Breast epithelium (tissue), 4 donors: ENCODE measurements at places on chromosomes 6 and 20. TPM values are rescaled to one million over a fixed set of nuclear protein-coding genes. Genes with fewer than 3 reads are reported as not detected.
A peak's percentile ranks its signal among the peaks of the same experiment; 100 is the strongest.

DNA sequence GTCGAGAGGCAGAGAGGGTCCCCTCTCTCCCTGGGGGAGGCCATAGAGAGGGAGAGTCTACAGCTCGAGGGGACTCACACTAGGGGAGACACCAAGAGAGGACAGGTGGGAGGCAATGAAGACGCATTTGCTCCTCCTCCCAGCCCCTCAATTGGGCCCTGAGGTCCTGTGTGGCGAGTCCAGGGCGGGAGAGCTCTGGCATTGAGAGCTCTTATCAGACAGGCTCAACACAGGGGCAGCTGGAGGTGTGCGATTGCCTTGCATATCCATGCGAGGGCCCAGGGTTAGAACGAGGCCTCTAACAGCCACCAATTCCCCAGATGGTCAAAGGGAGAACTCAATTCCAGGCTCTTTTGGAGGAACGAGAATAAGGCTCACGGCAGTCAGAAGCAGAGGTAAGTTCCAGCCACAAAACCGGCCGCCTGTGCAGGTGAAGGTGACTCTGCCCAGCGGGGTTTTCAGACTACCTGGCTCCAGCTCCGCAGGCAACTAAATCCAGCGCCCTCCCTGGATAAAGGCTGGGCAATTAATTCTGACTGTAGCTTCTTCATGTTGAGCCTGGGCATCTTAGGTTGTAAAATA is 94.0 kb upstream of the MPC1 start:
- peak; percentile 33 for DNase-seq

DNA sequence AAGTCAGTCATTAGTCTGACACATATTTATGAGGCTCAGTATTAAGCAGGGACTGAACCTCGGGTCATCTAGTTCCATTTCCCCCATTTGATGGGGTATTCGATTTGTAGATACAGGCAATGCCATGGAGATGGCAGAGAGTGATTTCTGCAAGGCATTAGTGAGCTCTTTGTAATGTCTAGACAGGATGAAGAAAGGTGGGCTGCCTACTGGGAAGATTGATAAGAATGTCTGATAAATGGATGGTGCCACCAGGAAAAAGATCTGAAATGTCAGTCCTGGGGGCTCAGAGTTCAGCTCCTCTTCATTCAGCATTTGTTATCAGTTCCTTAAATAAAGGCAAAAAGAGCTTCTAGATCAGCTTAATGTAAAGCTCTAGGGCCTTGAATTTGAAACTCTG is 51.4 kb downstream of the HS3ST5 start:
- no peak for DNase-seq

DNA sequence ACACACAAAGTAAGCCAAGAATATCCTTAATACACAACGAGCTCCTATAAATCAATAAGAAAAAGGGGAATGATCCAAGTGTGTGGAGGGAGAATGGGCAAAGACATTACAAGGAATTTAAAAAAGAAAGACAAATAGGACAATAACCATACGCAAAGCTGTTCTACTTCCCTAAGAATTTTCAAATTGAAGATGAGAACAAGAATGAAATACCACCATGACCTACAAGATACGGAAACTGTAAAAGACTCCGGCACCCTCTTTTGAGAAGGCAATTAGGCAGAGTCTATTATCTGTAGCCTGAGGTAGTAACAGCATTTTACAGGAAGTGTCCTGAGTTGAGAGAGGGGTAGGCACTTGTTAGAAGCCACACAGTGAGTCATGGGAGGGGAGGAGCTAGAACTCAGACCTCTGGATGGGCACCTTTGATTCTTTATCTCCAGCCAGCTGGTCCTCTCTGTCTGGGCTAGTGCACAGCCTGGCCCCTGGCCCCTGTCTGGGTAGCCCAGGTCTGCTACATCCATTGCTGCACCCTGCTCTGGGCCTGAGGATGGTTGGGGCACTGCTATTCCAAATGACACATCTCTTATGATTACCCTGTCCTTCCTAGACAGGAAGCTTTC is 15.3 kb downstream of the RSPO4 start:
- no peak for DNase-seq

GRCh38 chr6:168089186-168090063 is 10.4 kb upstream of the FRMD1 start:
- DNase-seq, result no peak

- DNase-seq, result no peak
Observed at GRCh38 chr6:20402092-20402341, 338 bp downstream of the E2F3 start.

GRCh38 chr20:32344835-32345506 is 13.2 kb upstream of the ASXL1 start:
- DNase-seq, result no peak

GRCh38 chr6:99143108-99143861 is 195.5 kb upstream of the FBXL4 start:
- DNase-seq, result no peak

- DNase-seq, result no peak
Observed at GRCh38 chr6:40807484-40807883, 220.3 kb upstream of the LRFN2 start.

DNA sequence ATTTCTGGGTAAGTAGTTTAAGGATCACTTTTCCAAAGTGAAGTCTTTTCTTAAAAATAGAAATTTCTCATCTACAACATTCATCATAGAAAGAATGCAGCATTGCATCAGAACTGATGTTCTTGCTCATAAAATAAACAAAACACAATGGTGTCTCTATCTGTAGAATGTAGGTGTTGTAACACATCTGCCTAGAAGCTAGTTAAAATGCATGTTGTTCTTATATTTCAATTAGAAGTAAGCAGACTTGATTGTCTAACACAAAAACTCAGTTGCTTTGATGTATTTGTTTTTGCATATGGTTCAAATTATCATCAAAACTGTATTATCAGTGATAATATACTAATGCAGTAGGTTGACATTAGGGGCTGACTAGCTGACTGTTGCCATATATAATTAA is 654.7 kb upstream of the FLRT3 start:
- DNase-seq, result no peak

DNA sequence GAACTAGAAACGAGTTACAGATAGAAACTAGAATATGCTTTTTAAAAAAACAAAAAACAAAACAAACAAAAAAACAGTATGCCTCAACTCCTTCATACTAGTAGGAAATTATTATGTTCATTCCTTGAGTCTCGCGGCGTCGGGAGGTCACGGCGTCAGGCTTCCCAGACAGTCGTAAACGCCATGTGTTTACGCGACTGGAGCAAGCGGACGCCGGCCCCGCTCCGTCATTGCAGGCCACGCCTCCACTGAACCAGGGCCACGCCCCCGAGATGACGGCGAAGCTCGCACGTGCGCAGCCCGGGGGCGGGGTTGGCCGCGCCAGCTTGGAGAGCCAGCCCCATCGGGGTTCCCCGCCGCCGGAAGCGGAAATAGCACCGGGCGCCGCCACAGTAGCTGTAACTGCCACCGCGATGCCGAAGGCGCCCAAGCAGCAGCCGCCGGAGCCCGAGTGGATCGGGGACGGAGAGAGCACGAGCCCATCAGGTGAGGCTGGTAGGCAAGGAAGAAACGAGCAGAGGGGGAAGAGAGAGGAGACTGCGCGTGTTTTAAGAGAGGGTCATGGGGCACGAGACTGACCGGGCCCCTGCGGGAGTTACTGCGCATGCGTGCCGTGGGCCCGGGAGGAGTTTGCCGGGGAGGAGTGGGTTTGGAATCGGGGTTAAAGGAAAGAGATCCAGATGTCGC is at the start of gene ABCF1:
Gene ABCF1, plus strand, starts transcription at position 368 of the 687 bp plus-strand sequence. Its CDS starts 46 bp downstream, at position 414.
- DNase-seq, result peak; percentile 99

GRCh38 chr20:24628985-24629384 is 159.6 kb downstream of the SYNDIG1 start:
- DNase-seq, result no peak

Gene ADGB
- not detected for total RNA-seq

Gene HRH3
- not detected for total RNA-seq

Gene TRIM15
- total RNA-seq, result 0.33 TPM

Gene IL17A
- total RNA-seq, result not detected
